Right kidney (tissue), 9 donors: ENCODE measurements at places on chromosomes 4 and X.

GRCh38 chrX:31555506-31555905 lies 483.7 kb upstream of the FTHL17 start:
- DNase-seq = no peak

DNA sequence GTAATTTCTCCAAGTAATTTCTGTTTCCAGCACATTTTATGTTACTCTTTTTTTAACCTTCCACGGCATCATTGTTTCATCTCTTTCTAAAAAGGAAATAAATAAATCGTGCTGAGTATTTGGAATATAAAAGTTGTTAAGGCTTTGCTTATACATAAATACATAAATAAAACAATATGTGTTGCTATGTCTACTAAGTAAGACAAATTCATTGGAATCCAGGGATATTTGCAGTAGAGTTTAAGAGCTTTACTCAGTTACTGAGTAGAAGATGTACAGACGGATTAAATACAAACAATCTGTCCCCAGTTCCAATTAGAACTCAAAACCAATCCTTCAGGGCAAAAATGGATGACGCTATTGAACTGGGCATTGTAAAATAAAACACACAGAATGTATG lies 1.4 kb downstream of the ARHGAP24 start:
- no peak for DNase-seq

- DNase-seq = no peak
These were observed 265.6 kb downstream of the KLHL13 start for GRCh38 chrX:117851025-117851424.

- DNase-seq = no peak
These were observed 85.5 kb downstream of the PSAPL1 start for GRCh38 chr4:7348946-7349900.

DNA sequence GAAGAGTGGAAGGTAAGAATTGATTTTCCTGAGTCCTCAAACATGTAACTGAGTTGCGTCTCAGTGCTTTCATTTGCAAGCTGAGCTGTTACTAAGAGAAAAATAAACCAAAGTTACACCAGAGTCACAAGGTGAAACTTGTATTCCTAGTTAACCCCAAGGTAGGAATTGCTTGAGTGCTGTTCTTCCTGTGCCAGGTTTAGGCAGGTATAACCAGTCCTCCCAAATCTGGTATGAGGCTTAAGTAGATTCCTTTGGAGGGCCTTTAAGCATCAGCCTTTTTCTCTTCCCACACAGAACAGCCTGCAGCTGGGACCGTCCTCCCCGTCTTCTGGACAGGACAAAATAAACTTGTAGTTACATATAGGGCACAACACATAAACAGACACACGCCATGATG lies 2.3 kb upstream of the BTC start:
- no peak for DNase-seq
